ENCODE measurements at places on chromosomes 3 and 15.

DNA sequence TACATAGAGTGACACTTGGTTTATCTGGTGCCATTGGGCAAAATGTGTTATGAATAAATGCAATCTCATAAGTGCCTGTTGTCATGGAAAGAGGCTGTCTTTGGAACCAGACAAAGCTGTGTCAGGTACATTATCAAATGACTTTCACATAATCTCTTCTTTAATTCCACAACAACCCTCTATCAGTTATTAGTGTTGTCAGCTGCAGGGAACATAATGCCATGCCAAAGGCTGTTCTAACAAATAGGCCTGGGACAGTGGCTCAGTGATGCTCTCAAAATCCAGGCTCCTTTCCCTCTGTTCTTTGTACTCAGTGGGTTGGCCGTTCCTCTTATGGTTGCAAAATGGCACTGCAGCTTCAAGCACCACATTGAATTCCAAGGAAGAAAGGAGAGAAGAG is 91.8 kb downstream of the ADAMTSL3 start:
- H3K4me3 ChIP-seq = no peak overlapping the region
- DNase-seq = no peak
- peaks cover 3% of the 10 kb centered on the region for H3K4me1 ChIP-seq
- no peak overlapping the region for H3K27ac ChIP-seq
- no peaks in the 10 kb centered on the region for H3K36me3 ChIP-seq

DNA sequence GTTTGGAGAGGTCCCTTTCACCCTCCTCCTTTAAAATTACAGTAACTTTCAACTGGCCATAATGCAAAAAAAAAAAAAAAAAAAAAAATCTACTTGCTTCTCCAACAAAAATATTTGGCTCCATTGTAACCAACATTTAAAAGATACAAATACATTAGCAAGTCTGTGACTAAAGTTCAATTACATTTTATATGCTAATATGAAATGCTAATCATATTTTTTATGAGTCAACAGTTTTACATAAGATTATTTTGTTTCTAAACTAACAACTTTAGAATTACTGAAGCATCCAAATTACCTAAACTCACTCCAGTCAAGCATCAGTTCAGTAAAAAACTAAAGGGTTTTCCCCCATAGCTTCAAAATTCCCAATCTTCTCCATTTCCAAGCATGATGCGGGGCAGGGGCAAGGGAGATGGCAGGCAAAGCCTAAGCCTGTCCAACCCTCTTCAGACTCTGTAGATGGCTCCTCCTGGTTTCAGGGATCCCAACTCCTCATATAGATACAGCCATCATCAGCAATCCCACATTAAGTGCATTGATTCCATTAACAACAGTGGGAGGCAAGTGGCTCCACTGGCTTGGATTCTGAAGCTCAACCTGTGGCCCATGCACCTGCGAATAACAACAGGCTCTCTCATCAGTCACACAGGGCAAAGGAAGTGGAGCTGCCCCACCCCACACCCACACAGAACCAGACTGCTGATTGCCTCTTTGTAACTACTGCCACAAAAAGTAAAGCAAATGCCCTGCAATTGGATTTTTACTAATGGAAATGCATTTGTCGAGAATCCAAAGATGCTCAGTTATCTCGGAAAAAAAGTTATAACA is 15.0 kb downstream of the SFMBT1 start:
- H3K4me3 ChIP-seq = peak overlapping the region; percentile 57
- no peaks in the 10 kb centered on the region for H3K27me3 ChIP-seq
- peak; percentile 16 for DNase-seq
- peaks cover 4% of the 10 kb centered on the region for H3K36me3 ChIP-seq

GRCh38 chr15:45550436-45550835 is 27.9 kb upstream of the SLC30A4 start:
- DNase-seq = no peak
- H3K27me3 ChIP-seq = peaks cover 23% of the 10 kb centered on the region
- H3K4me1 ChIP-seq = no peaks in the 10 kb centered on the region
- no peak overlapping the region for H3K4me3 ChIP-seq

- H3K4me3 ChIP-seq = no peak overlapping the region
- DNase-seq = no peak
- no peaks in the 10 kb centered on the region for H3K4me1 ChIP-seq
- H3K27ac ChIP-seq = no peak overlapping the region
- H3K27me3 ChIP-seq = peaks cover 2% of the 10 kb centered on the region
Measured at GRCh38 chr3:109356442-109357155, 19.3 kb upstream of the DPPA4 start.

- H3K27me3 ChIP-seq = no peaks in the 10 kb centered on the region
- H3K4me1 ChIP-seq = peaks cover 41% of the 10 kb centered on the region
- no peak overlapping the region for H3K4me3 ChIP-seq
- no peak overlapping the region for H3K27ac ChIP-seq
- DNase-seq = no peak
Measured at GRCh38 chr15:58462973-58463663, 31.3 kb downstream of the LIPC start.

GRCh38 chr15:50764461-50765194 is 878 bp downstream of the SPPL2A start:
- no peaks in the 10 kb centered on the region for H3K27me3 ChIP-seq
- peak overlapping the region; percentile 98 for H3K27ac ChIP-seq
- peaks cover 22% of the 10 kb centered on the region for H3K36me3 ChIP-seq
- peak; percentile 39 for DNase-seq
- peaks cover 43% of the 10 kb centered on the region for H3K4me1 ChIP-seq
- peak overlapping the region; percentile 91 for H3K4me3 ChIP-seq

DNA sequence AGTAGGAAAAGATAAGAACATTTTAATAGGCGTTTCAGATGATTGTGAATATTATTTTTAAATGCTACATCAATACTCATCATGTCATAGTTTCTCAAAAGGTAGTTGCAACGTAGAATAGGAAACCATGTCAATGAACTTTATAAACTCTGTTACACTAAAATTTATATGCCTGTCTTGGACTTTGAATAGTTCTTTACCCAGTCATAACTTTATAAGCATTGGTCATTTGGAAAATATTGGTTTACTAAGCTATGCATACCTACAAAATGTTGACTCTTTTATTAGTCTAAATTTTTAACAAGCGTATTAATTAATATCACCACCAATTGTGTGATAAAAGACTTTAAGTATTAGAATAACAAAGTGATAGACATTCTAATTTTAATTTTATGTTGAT is 293.5 kb downstream of the CGGBP1 start:
- no peak for DNase-seq
- no peak overlapping the region for H3K4me3 ChIP-seq
- H3K4me1 ChIP-seq = no peaks in the 10 kb centered on the region
- peaks cover 3% of the 10 kb centered on the region for H3K27me3 ChIP-seq
- H3K36me3 ChIP-seq = no peaks in the 10 kb centered on the region

GRCh38 chr15:32859996-32860395 is 142.2 kb downstream of the GREM1 start:
- H3K27me3 ChIP-seq = peaks cover 11% of the 10 kb centered on the region
- DNase-seq = no peak
- no peak overlapping the region for H3K4me3 ChIP-seq
- no peaks in the 10 kb centered on the region for H3K36me3 ChIP-seq
- H3K4me1 ChIP-seq = peaks cover 2% of the 10 kb centered on the region

DNA sequence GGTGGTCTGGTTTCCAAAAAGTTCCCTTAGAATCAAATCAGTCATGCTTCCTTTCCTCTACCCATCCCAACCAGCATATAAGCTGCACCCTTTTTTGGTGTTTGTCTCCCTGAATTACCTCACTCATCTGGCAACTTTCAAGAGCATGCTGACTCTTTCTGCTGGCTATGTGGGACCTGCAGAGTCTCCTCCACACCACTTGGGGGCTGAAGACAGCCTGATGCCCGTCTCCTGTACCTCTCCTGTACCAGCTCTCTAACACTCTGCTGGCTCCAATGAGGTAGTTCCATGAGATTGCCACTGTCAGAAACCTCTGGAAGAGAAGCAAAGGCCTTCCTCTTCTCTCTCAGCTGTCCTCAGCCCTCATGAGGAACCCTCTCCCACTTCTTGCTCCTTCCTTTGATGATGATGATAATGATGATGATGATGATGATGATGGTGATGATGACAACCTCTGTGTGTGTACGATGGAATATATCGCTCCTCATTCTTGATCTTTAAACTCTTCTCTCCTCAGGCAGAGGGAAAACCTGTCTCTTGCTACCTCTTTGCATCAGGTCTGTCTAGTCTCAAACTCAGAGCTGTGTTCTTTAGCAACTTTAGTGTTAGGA is 257.5 kb downstream of the ZNF621 start:
- H3K27me3 ChIP-seq = peaks cover under 1% of the 10 kb centered on the region
- no peak overlapping the region for H3K27ac ChIP-seq
- no peak overlapping the region for H3K4me3 ChIP-seq

- no peaks in the 10 kb centered on the region for H3K27me3 ChIP-seq
- H3K4me1 ChIP-seq = no peaks in the 10 kb centered on the region
- DNase-seq = no peak
Measured at GRCh38 chr3:40639006-40639405, 114.2 kb downstream of the ZNF621 start.

DNA sequence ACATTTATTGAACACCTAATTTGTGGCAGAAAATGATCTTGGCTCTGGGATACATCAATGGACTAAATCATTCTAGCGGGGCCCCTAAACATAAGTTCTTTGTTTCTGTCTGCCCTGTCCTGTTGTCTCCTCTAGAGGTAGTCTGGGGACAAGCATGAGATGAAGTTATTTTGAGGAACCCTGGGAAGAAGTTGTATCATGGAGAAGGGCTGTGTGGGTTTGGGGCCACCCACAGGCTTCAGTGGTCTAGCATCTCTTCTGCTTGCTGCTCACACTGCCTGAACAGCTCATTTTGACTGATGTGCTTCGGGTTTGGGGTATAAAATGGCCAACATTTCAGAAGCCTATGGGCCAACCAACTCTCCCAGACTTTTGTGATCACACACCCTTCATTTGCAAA is 50.3 kb upstream of the OSBPL11 start:
- no peaks in the 10 kb centered on the region for H3K4me1 ChIP-seq
- no peak overlapping the region for H3K27ac ChIP-seq
- no peaks in the 10 kb centered on the region for H3K27me3 ChIP-seq
- no peak overlapping the region for H3K4me3 ChIP-seq
- H3K36me3 ChIP-seq = no peaks in the 10 kb centered on the region

- no peak overlapping the region for H3K4me3 ChIP-seq
- no peaks in the 10 kb centered on the region for H3K27me3 ChIP-seq
- H3K27ac ChIP-seq = no peak overlapping the region
- H3K36me3 ChIP-seq = no peaks in the 10 kb centered on the region
- no peak for DNase-seq
Measured at GRCh38 chr3:55804170-55805095, 317.3 kb upstream of the WNT5A start.

DNA sequence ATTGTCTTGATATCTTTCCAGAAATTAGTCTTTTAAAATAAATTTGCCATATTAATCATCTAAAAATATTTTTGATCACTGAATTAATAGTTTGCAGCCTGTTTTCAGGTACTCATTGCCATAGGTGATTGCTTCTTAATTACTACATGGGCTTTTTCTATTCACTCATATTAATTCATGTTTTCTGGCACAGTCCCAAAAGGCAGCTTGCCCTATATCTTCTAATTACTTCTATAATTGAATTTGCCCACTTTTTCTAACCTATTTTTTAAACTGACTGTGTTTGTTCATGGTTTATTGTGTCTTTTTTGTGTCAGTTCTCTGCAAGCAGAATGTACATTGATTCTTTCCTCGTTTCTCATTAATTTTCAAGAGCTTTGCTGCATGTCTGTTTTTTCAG is 85.7 kb upstream of the SOX2 start:
- H3K27me3 ChIP-seq = no peaks in the 10 kb centered on the region
- H3K36me3 ChIP-seq = no peaks in the 10 kb centered on the region
- H3K4me3 ChIP-seq = no peak overlapping the region
- H3K4me1 ChIP-seq = no peaks in the 10 kb centered on the region
- H3K27ac ChIP-seq = no peak overlapping the region
- DNase-seq = no peak

- H3K36me3 ChIP-seq = no peaks in the 10 kb centered on the region
- H3K27ac ChIP-seq = no peak overlapping the region
- H3K4me1 ChIP-seq = no peaks in the 10 kb centered on the region
- H3K4me3 ChIP-seq = no peak overlapping the region
Measured at GRCh38 chr3:1477669-1478068, 384.8 kb downstream of the CNTN6 start.

DNA sequence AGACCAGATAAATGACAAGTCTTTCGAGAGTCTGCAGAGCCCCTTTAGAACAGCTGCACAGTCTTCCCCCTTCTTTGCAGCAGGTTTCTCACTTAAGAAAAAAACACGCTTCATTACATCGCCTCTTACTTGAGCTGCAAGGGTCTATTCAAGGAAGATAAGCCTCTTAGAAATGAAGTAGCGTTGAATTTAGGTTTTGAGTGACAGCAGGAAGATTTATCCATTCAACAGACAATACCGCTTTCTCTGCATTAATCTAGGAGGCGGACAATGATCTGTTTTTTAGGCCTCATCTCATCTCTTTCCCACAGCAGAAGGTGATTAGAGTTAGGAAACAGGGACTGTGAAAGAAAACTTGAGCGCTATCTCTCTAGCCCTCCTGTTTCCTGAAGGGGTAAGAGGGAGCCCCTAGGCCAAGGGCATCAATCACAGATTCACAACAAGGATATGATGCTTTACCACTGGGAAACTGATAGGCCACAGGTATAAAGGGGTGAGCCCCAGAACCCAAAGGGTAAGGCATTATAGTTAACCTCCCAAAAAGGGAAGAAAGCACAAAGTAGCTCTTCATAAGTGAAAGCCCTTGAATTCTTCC is 84.3 kb downstream of the MECOM start:
- no peaks in the 10 kb centered on the region for H3K36me3 ChIP-seq
- no peaks in the 10 kb centered on the region for H3K4me1 ChIP-seq
- H3K27ac ChIP-seq = no peak overlapping the region
- DNase-seq = no peak
- H3K4me3 ChIP-seq = no peak overlapping the region

GRCh38 chr3:171841620-171842000 is 1.5 kb upstream of the TMEM212 start:
- peaks cover 17% of the 10 kb centered on the region for H3K4me1 ChIP-seq
- peaks cover 2% of the 10 kb centered on the region for H3K36me3 ChIP-seq
- no peak overlapping the region for H3K27ac ChIP-seq
- no peak for DNase-seq
- H3K4me3 ChIP-seq = no peak overlapping the region
- H3K27me3 ChIP-seq = peaks cover 30% of the 10 kb centered on the region

- no peak overlapping the region for H3K27ac ChIP-seq
- DNase-seq = no peak
- no peak overlapping the region for H3K4me3 ChIP-seq
- peaks cover 54% of the 10 kb centered on the region for H3K27me3 ChIP-seq
Measured at GRCh38 chr3:129599073-129599472, 7.4 kb downstream of the PLXND1 start.

- H3K4me3 ChIP-seq = no peak overlapping the region
- no peak overlapping the region for H3K27ac ChIP-seq
Measured at GRCh38 chr3:163056874-163057497, 1560.4 kb downstream of the OTOL1 start.

Measured in T-helper 2 cell treated with Interferon-gamma antibody and Interleukin-4, amounts not matched to agents 5 μg/mL and 100 μg/mL, for 36 hours (primary cell).